ENCODE measurements at places on chromosomes 2 and 18.

- no peak for DNase-seq
Observed at GRCh38 chr2:103169861-103170260, 408.0 kb downstream of the TMEM182 start.

GRCh38 chr2:239368321-239368720 lies 32.5 kb downstream of the HDAC4 start:
- no peak for DNase-seq

GRCh38 chr2:108031471-108031941 lies 45.2 kb downstream of the SLC5A7 start:
- DNase-seq = no peak

DNA sequence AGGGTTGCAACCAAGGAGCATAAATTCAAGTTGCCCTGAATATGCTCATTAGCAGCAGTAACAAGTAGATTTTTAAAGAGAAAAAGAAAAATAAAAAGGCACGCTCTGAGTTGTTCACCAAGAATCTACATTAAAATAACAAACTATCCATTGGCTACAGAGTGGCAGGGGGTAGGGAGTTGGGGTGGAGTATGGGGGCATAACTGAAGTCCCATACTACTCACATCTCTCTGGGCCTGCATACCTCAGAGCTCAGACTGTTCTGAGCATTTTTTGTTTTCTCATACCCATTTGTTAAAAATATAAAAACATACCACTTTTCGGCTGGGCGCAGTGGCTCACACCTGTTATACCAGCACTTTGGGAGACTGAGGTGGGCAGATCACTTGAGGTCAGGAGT lies 31.4 kb downstream of the ORC4 start:
- no peak for DNase-seq

DNA sequence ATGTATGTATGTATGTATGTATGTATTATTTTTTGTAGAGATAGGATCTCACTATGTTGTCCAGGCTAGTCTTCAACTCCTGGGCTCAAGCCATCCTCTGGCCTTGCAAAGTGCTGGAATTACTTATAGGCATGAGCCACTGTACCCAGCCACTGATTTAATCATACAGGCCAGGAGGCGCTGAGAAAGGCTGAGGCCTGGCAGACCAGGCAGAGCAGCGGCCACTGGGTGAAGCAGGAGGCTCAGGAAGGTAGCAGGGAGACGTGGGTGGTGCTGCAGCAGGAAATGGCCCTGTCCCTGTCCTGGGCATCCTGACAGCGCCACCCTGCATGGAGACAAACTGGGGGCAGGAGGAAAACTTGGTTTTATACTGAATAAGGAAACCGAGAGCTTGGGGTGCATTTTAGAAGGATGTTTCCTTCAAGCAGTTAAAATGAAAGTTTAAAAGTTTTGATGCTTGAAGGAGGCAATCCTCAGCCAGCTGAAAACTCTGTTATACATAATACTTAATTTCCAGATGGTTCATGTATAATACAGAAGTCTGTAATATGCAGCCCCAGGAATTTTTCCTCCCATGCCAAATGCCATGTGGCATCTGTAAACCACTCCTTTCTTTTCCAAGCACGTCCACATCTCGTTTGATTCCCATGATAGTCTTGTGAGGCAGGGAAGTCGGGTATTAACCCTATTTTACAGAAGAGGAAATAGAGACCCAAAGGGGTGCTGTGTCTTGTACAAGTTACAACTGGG lies 182.4 kb downstream of the CELF4 start:
- no peak for DNase-seq

- DNase-seq = no peak
Observed at GRCh38 chr2:86392873-86393518, 48.2 kb upstream of the KDM3A start.

- no peak for DNase-seq
Observed at GRCh38 chr2:220318508-220318907, 691.1 kb downstream of the SLC4A3 start.

DNA sequence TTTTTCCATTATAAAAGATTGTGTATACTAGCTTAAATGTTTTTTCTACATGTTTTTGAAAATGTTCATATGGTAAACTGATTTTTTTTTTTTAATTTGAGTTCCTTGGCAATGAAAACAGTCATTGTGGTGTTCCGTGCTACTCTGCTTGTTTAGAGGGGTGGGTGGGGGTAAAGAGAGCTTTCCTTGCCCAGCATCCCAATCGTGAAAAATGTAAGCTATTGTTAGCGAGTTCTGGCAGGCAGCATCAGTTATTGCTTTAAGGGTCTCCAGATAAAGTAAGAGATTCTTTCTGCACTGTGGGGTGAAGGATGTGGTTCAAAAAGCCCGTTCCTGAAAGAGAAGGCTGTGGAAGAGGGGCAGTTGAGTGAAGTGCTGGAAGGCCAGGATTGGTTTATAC lies 118.4 kb downstream of the TANC1 start:
- DNase-seq = no peak

Data from activated naive CD4-positive, alpha-beta T cell (primary cell).